Esophagus squamous epithelium (tissue), 5 donors: ENCODE measurements at places on chromosomes 16 and 17.
A peak's percentile ranks its signal among the peaks of the same experiment; 100 is the strongest.

DNA sequence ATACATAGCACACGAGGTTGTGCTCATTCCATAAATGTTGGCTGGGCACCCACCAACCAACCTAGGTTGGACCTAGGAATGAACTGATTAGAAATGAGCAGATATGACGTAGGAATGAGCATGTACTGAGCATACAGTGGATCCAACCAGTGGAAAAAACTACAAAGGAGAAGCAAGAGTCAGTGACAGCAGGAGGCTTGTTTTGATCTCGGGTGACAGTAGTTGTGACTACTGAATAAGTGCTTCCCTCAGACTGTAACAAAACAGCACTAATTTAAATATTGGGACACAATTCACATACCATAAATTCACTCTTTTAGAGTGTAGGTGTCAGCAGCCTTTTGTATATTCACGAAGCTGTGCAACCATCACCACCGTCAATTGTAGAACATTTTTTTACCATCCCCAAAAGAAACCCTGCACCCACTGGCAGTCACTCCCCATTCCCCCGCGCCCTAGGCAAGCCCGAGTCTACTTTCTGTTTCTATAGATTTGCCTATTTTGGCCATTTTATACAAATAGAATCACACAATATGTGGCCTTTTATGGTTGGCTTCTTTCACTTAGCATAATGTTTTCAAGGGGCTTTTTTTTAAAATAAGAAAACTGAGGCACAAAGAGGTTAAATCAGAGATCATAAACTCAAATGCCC lies 7.0 kb downstream of the VAC14 start:
- DNase-seq: no peak

- no peak for DNase-seq
Measured at GRCh38 chr17:68080411-68081150, 45.0 kb downstream of the KPNA2 start.

DNA sequence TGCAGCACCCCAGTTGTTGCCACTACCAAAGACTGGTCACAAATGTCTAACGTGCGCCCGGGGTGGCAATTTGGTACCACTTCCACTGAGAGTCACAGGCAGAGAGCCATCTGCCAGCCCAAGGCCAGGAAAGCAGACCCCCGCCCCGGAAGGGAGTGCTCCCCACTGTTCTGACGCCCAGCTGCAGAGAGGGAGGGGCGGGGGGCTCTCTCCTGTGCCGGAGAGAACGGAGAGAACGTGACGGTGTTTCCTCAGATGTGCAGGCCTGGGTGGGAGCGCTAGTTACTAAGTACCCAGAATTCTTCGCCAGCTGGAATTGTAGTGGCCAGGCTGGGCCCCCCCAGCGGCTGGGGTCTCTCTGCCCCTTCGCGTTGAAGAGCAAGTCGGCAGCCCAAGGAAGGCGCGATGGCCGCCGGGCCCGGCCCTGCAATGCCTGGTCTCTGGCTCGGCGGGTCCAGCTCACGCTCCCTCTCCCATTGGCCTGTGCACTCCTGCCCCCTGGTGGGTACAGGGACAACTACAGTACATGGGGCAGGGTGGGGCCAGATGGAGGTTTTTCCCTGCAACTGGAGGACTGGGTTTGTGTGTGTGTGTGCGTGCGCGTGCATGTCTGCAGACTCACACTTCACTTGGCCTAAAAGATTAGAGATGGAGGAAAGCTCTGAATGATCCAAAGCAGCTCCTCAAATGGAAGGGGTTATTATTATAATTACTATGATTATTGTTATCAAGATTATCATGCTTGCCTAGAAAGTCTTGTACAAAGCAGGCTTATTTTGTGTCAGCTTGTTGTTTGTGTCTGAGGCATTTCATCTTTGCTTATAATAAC lies 107.1 kb downstream of the AMFR start:
- no peak for DNase-seq

GRCh38 chr17:78765821-78766220 lies 16.3 kb downstream of the CYTH1 start:
- DNase-seq: no peak

GRCh38 chr16:1336619-1337018 lies 3.2 kb downstream of the BAIAP3 start:
- no peak for DNase-seq

DNA sequence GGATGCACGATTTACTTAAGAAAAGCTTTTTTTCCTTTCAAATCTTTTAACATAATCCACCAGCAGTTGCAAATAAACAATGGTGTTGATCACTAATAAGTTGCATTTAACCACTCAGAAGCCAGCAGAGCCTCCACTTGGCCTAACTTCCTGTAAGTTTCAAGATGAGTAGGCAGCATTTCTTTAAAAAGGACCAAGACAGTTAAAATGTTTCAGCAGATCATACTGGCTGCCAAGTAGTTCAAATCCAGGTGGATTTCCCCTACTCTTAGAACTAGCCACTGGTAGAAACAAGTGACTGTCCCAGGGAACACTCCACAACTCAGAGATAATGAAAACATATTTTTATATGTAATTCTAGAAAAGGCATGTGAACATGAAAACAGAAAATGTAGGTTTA lies 17.0 kb upstream of the RFFL start:
- no peak for DNase-seq

GRCh38 chr17:49437696-49438435 lies 23.2 kb upstream of the PHB1 start:
- DNase-seq: no peak

DNA sequence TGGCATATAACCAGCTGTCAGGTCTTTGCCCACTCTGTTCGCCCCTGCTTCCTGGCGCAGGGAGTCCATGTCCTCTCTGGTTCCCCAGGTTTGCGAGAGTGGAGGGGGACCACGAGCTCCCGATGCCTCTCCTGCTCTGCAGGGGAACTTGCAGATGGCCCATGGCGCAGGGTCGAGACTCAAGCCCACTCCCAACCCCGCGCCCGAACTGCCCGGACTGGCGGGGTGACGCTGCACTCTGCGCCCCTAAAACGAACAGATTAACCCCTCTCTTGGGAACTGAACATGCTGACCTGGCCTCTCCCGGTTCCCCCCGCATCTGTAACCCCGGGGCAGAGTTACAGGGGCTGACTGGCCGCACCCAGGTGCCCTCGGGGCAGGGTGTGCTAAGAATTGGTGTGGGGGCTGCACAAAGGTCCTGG lies 681 bp upstream of the PLA2G15 start:
- DNase-seq: no peak

- DNase-seq: no peak
Measured at GRCh38 chr17:33572615-33573014, 279.5 kb upstream of the ASIC2 start.

DNA sequence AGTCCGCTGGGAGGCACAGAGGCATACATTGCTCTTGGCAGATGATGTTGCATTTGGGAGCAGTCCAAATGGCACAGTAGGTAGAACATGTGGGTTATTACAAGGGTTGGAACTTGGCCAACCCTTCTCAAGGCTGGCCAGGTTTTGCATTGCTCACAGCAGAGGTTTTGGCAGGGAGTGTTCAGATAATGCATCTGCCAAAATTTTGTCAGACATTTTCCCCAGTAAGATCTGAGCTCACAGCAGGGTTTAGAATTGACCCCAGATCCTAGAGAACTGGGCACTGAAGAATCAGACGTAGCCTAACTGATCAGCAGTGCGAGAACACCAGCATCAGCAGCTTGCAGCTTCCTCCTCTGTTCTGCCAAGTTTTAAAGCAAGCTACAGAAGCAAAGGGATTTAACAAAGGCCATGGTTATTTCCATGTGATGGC lies 468.8 kb upstream of the KIF2B start:
- DNase-seq: no peak

GRCh38 chr17:1627982-1628855 lies at the start of gene SLC43A2:
Gene SLC43A2 (minus strand): TSS chr17:1628834. CDS start chr17:1627874, 960 bp downstream.
- no peak for DNase-seq

GRCh38 chr17:29359777-29360176 lies 30.4 kb upstream of the TAOK1 start:
- no peak for DNase-seq

DNA sequence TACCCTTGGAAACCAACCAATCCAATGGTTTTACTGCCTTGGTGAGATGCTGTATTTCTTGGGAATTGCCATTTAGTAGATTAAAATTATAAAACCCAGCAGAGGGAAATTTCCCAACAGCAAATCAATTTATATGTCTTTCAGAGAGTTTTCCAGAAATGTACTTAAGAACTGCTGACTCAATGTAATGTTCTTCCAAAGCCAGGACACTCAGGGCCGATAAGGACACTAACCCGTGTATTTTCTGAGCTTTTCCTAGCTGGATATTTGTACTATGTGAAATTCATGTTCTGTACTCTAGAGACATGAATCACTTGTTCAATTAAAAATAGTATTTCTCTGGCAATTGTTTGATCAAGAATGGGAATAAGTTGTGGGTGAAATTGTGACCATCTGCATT lies 121.4 kb downstream of the KCNJ2 start:
- no peak for DNase-seq

GRCh38 chr17:76493505-76494167 lies 7.6 kb downstream of the RHBDF2 start:
- no peak for DNase-seq

- DNase-seq: no peak
Measured at GRCh38 chr17:40536295-40537171, 28.7 kb downstream of the CCR7 start.

DNA sequence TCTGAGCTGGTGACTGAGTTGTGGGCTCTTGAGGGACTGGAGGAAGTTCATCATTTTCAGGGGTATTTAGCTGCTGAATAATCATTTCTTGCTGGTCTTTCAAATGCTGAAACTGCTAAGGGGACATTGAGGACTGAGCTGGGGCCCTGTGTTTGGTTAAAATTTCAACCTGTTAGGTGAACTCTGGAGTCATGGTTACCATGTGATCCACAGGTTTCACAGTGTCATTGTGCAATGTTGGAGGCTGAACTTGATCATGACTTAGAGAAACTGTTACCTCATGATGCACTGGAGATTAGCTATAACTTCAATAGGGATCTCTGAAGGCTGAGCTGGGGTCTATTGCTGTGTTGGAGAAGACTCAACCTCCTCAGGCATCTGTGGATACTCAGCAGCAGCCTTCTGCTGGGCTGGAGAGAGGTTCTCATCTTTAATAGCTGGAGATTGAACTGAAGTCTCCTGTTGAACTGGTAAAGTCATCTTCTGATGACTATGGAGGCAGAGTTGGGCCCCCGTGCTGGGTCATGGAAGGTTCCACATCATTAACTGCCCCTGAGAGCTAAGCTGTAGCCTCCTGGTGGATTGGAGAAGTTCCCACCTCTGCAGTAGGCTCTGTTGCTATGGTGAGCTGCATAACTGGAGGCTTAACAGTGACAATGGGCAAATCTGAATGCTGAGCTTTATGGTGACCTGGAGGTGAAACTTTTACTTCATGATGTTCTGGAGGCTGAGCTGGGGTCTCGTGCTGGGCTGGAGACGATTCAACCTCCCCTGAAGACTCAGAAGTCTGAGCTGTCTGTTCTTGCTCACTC lies 15.2 kb downstream of the RDM1 start:
- no peak for DNase-seq

DNA sequence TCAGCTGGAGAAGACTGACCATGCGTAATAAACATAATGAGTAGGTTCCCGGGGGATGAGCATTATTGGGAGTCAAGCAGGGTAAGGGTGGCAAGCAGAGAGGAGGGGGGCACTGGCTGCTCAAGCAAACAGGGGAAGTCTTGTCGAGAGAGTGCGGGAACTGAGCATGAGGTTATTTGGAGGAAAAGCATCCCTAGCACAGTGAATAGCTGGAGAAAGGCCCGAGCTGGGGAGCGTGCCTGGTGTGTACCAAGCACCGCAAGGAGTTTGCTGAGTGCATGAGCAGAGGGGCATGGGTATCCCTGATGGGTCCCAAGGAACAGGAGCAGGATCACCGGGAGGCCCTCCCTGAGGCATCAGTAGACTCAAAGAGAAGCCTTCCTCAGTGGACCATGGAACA lies 17.2 kb downstream of the CYTH1 start:
- no peak for DNase-seq

DNA sequence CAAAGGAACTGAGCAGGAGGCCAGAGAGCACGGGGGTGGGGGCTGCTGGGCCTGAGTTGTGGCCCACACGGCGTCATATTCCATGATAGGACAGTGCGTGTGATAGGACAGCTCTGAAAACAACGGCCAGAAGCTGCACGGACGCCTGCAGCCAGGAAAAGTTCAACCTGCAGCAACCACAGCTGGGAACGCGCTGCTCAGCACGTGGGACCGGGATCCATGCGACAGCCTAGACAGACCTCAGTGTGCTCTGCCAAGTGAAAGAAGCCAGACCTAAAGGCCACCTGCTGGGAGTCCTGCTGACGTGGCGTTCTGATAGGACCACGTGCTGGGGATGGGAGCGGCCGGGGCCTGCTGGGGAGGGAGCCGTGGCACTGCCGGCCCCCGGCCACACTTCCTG lies 21.6 kb downstream of the CTU2 start:
- DNase-seq: no peak

GRCh38 chr17:17503566-17504130 lies 7.5 kb upstream of the RASD1 start:
- DNase-seq: no peak

GRCh38 chr17:80800481-80801391 lies 190.9 kb upstream of the CHMP6 start:
- no peak for DNase-seq

GRCh38 chr16:24430954-24431760 lies 108.2 kb upstream of the RBBP6 start:
- DNase-seq: no peak

- no peak for DNase-seq
Measured at GRCh38 chr16:89190150-89190958, 10.0 kb downstream of the SLC22A31 start.

DNA sequence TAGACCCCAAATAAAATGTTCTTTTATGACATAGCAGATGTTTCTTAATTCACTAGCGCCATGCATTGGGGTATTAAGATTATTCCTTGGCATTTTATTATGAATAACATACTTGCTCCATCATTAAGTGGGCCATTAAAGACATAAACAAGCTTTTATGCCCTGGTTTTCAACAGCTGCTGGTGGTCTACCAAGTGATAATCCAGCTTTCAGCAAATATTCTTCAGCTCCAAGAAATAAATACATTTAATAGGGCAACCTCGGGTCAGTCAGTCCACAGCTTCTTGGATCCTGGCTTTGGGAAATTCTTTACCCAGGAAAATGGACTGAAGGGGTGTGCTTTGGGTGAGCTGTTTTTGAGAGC lies 217.3 kb upstream of the IRX3 start:
- DNase-seq: no peak

DNA sequence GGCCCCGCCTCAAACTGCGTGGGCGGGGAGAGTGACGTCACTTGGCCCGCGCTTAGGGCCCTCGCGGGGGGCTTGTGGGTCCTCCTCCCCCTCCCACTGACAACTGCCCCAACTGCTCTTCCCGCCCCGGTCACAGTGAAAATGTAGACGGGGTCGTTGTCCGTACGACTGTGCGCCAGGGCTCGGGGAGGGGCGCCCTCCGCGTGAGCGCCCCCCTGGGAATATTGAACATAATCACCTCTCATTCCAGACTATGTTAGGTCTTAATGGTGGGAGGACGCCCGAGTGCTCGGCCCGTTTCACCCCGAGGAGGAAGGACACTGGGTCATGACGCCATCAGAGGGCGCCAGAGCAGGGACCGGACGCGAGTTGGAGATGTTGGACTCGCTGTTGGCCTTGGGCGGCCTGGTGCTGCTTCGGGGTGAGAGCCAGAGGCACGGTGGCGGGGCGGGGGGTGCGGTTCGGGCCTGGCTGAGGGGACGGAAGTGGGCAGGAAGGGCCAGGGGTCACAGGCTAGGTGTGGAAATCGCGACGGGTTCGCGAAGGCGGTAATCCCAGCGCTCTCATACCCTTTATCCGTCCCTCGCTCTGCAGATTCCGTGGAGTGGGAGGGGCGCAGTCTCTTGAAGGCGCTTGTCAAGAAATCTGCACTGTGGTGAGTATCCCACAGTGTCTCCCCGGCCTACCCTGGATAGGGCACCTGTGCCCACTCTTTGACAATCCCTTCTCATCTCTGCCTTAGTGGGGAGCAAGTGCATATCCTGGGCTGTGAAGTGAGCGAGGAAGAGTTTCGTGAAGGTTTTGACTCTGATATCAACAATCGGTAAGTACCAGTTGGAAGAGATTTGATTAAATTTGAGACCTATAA lies at the start of gene ELP5:
TSS of gene ELP5 (plus strand) at position 40 of the 868 bp plus-strand sequence. CDS start at position 376, 336 bp downstream.
- DNase-seq: peak; percentile 76
